ENCODE measurements at places on chromosomes 4 and X.

DNA sequence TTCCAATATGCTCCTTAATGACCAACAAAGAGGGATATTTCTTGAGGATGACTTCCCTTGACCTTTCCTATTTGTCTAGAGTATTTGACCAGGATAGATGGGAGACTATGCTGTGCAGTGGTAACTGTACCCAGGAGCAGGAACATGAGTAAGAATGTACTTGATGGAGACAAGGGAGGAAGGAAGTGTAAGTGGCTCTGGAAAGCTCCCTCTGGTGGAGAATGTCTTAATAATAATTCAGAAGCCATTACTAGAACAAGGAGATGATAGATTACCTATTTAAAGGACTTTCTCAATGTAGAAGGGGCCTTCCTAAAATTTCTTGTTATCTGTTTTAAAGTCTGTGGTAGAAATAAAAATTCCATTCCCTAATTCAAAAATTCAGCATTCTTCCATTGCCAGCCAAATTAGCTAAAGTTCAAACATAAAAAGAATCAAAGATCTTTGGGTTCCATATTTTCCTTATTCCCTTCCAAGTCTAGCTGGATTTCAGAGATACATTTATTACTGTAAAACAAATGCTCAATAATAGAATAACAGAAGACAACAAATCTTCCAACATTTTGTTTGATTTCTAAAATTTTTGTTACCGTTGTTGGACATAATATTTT, 83.8 kb downstream of the GRID2 start:
- H3K27me3 ChIP-seq, result peaks cover 1% of the 10 kb centered on the region
- H3K4me1 ChIP-seq, result no peaks in the 10 kb centered on the region
- H3K4me3 ChIP-seq, result no peak overlapping the region
- H3K27ac ChIP-seq, result no peak overlapping the region
- no peaks in the 10 kb centered on the region for H3K36me3 ChIP-seq

DNA sequence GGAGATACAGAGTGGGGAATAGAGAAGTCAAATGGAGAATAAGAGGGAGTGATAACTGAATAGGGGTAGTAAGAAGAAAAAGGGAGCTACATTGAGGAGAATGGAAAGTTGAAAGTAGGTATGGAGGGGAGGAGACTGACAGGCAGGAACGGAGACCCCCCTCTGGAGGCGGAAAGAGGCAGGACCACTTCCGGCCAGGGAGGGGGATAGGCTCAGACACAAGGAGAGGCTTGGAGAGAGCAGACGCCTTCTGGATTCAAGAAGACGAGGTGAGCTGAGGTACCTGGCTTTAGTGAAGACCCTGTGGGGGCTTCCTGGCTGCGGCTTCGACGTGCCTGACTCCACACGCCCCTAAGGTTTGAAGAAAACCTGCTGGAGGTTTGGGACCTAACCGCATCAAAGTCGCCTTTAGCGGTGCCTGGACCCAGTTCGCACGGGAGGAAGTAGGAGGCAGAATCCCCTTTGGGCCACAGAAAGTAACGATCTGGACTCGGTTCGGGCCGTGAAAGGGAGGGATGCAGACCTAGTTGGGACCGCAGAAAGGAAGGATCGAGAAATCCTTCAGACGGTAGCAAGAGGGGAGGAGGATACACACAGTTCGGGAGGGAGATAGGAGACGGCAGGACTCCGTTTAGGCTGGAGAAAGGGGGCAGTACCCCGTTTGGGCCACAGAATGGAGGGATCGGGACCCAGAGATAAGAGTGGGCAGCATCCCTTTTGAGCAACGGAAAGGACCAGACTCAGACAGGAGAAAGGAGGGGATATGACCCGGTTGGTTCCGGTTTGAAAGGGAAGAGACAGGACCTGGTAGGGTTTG, at the start of gene TRO:
TSS of gene TRO (plus strand) at position 215 of the 817 bp plus-strand sequence. CDS start 1,423 bp downstream, outside the sequence.
- H3K27me3 ChIP-seq, result no peaks in the 10 kb centered on the region
- H3K4me1 ChIP-seq, result no peaks in the 10 kb centered on the region
- H3K27ac ChIP-seq, result no peak within 1 kb of the TSS
- H3K4me3 ChIP-seq, result peak within 1 kb of the TSS; percentile 95

DNA sequence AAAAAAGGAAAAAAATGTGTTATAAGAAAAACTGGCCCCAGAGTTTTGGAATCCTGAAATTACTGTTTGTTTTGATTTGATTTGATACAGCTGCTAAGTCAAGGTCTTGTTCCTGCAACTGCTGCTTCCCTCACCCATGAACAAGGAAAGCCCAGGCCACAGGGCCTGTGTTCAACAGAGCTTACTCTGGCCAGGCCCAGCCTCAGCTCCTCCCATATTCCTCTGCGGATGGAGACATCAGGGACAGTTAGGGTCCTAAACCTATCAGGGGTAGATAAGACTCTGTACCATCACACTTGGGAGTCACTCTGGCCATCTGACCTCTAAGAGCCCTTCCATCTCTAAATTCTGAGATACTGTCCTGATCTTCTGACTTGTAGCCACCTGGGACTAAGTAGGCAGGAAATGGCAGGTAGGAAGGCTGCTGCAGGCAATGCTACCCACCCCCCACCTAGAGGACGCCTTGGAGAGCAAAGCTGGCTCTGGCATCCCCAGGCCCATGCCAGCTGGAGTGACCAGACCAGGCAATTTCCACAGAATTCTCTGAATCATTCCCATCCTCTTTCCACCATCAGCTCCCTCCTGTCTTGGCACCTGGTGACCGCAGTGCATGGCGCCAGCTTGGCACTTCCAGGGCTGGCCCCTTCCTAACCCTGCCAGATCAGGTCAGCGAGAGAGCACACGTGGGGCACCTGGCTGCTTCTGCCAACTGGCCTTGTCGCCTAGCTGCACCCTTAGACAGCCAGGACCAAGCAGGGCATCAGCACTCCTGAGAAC, 58.0 kb upstream of the TMEM33 start:
- H3K4me1 ChIP-seq, result no peaks in the 10 kb centered on the region
- no peaks in the 10 kb centered on the region for H3K36me3 ChIP-seq
- H3K27me3 ChIP-seq, result peaks cover 100% of the 10 kb centered on the region
- no peak overlapping the region for H3K27ac ChIP-seq
- H3K4me3 ChIP-seq, result no peak overlapping the region
- DNase-seq, result no peak

- H3K27ac ChIP-seq, result no peak overlapping the region
- no peaks in the 10 kb centered on the region for H3K27me3 ChIP-seq
- H3K4me1 ChIP-seq, result no peaks in the 10 kb centered on the region
These were observed 37.7 kb downstream of the MECP2 start for GRCh38 chrX:154059729-154060245.

- no peak overlapping the region for H3K27ac ChIP-seq
- no peak overlapping the region for H3K4me3 ChIP-seq
- H3K36me3 ChIP-seq, result no peaks in the 10 kb centered on the region
- no peak for DNase-seq
- no peaks in the 10 kb centered on the region for H3K27me3 ChIP-seq
These were observed 158.0 kb upstream of the FAT1 start for GRCh38 chr4:186881521-186882220.
